ENCODE measurements at places on chromosomes 2 and 18. TPM values are rescaled to one million over a fixed set of nuclear protein-coding genes. Genes with fewer than 3 reads are reported as not detected.

DNA sequence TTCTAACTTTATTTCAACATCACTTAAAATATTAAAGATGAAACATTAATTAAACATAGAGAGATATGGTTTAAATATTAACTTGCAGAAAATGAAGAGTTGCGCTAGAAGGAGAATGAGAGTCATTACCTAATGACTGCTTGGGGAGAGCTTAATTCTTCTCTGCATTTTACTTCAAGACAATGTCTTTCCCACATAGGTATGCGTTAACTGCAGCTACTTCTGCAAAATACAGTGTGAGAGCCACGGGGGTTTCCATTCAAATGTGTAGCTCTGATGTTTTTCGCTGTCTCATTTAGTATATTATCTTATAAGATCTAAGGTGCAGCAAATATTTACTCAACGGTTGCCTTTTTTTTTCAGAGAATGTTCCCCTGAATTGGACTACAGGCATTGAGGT lies 126.7 kb downstream of the TMX3 start:
- DNase-seq = no peak

DNA sequence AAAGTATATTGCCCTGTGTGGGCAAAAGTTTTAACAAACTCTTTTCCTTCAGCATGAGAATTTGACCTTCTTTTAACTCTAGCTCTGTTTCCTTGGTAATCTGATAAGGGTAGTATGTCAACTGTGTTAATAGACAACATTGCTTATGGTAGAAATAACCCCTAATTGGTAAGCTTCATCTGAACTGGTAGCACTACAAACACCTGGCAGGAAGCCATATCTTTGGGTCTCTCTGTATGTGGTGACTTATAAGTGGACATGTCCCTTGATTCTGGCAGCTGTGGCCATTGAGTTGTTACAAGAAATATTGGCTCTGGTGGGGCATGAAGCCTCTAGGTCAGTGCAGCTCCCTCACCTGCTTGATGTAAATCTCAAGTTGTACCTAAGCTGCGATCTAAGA lies 46.9 kb downstream of the MBD5 start:
- no peak for DNase-seq

DNA sequence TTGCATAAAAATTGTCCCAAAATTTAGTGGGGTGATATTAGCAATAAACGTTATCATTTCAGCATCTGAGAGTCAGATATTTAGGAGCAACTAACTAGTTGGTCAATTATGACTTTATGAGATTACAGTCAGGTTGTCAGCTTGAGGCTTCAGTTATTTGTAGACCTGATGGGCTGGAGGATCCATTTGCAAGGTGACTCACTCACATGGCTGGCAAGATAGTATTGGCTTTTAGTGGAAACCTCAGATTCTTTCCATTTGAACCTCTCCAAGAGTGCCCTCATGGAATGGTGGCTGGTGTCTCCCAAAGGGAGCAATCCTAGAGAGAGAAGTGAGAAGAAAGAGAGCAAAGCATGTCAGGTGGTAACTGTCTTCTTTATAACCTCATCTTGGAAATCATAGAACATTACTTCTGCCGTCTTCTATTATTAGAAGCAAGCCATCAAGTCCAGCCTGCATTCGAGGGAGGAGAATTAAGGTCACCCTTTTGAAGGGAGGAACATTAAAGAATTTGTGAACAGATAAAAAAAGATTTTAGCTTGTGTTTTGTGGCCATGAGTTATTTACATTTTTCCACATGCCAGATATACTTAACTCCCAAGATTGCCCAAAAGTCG lies 92.5 kb downstream of the HAUS1 start:
- DNase-seq = no peak

Gene PROC
- not detected for total RNA-seq

DNA sequence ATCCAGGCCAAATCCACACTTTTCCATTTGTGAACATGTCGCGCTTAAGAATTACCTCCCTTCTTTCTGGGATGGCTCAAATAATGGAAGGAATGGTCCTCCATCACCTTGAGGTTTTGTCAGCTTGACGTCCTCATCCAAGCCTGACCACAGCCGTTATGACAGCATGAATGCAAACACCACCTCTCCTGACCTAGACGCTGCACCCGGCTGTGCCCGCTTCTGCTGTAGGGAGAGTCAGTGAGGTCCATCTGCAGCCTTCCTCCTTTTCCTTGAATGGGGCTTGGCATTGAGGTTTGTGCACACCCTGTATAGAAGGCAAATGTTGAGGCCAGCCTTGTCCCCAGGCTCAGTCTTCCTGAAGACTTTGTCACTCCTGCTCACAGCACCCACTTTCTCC lies 85.5 kb downstream of the TGOLN2 start:
- no peak for DNase-seq

GRCh38 chr2:105068875-105069274 lies 31.0 kb downstream of the MRPS9 start:
- no peak for DNase-seq
